ENCODE measurements at places on chromosomes 12 and 14.

DNA sequence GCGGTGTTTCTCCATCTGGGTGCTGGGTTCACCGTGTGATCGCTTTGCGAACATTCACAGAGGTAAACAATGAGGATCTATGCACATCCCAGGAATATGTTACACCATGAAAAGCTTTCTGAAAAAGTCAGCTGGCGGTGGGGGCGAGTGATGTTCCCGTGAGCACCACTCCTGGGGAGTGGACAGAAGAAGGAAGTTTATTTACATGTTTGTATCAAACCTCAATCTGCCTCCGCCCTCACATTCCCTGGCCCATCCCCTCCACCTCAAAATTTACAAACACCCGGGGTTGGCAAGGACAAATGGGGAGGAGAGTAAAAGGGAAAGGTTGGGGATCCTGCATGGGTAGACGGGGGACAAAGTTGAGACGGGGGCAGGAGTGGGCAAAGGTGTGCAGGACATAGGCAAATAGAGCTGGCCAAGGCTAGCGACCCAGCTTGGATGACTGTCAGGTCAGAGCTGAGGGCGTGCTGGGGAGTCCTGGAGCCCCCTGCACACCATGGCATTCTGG, 6.9 kb downstream of the TNFRSF1A start:
- DNase-seq, result no peak

DNA sequence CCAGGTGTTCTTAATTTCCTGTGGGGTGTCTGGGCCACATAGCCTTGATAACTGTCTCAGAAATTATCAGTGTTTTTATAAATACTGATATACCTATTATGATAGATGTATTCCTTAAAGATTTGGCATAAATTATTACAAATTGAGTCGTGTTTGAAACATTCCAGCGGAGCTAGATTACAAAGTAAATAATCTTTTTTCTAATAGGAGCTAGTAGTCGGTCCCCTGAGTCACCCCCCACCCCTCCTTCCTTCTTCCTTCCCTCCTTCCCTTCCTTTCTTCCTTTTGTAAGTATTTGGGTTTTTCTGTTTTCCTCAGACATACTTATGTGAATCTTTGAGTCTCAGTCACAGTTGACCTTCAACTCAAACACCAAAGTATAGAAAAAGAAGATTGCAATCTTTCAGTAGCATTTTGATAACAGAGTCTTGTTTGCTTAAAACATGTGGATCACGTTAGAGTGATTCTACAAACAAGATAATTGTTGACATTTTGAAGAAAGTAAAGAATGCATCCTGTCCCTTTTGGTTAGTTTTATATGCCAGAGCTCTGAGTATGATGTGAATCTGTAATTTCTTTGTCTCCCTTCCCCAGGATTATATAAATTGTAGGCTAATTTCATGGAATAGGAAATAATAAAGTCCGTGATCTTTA, 264.0 kb downstream of the FUT8 start:
- no peak for DNase-seq

GRCh38 chr14:87014856-87015255, 978.1 kb downstream of the GALC start:
- no peak for DNase-seq

DNA sequence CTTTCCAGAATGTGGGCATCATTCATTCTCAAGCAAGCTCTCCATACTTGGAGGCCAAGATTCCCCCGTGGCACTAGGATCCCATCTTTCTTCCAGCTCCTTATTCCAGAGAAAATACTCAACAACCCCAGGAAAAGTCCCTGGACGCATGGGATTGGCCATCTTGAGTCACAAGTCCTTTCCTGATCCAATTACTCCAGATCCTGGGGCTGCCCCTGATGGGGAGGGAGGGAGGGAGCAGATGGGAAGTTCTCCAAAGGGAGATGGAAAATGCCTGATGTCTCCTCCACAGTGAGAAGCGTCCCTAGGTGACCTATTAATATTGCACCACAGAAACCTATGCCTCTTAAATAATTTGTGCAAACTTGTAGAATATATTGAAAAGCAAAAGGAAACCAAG, 12.4 kb upstream of the KCNK13 start:
- DNase-seq, result no peak

GRCh38 chr12:54611715-54612149, 23.0 kb downstream of the LACRT start:
- DNase-seq, result no peak

DNA sequence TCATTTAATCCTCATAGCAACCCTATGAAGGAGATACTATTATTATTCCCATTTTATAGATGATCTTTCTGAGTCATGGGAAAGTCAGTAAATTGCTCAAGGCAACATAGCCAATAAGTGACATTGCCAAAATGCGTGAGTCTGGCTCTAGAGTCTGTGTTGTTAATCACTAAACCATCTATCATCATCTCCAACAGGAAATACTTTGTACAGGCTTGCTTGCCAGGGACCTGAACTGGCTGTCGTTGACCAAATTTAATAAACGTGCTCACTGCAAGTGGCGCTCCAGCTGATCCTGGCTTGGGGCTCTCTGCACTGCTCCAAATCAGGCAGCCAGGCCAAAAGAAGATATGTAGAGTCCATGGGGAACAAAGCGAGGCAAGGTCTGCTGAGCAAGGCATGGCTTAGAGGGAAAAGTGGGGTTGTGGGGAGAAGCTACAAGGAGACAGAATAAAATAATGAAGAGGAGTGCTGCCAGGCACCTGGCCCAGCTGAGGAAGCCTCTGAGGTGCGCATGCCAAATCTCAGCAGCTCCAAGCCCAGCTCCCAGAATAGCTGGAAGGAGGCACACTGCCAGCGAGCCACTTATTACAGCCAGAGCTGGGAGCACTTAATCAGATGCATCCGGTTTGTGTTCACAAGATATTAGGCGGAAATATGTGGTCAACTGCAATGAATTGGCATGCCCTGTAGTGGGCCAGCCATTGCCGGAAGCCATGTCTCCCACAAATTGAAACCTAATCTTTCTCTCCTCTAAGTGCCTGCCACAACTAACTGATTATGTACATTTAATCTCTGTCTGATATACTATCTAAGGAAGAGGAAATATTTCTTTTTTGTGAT, 43.3 kb upstream of the PTPRO start:
- DNase-seq, result peak; percentile 93

DNA sequence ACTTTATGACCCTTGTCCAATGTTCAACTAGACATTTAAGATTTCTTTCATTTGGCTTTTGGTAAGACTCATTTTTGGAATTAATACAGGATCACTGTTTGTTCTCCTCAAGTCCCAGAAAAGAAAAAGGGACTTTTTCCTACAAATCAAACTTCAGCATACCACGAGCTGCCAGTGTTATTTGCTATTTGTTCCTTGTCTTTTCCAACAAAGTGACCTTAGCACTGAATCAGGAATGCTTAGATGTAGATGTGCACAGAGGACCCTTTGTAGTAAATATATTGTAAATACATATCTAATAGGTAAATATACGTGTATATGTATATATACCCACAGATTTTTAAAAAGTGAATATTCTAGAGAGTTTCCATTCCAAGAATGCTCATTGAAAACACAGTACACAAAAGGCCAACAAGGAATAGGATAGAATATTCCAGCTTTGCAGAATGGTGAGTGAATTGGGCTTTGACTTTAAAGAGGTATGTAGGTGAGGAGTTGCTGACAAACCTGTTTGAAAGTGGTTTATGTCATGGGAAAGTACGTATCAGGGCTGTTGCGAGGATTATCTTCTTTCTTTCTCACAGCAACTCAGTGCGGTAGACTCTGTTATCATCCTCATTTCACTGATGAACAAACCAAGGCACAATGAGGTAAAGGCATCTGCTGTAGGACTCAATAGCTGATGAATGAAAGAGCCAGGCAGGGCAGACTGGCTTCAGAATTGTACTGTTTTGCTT, 65.0 kb downstream of the HMGA2 start:
- no peak for DNase-seq

DNA sequence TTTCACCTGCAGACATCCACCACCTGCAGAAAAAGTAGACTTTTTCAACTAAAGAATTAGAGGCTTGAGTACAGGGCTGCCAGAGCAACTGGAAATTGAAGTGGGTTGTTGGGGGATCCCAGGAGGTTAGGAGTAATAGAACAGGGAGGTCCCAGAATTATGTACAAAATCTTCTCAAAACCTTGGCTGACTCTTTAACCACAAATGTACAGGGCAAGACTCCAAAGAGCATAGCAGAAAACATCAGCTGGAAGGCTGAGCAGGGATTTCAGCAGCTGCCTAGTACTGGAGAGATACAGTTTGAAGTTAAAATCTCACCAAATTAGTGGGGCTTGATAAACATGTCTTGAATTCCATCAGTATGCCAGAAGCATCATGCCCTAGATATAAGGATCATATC, 191.6 kb downstream of the CRADD start:
- peak; percentile 93 for DNase-seq

DNA sequence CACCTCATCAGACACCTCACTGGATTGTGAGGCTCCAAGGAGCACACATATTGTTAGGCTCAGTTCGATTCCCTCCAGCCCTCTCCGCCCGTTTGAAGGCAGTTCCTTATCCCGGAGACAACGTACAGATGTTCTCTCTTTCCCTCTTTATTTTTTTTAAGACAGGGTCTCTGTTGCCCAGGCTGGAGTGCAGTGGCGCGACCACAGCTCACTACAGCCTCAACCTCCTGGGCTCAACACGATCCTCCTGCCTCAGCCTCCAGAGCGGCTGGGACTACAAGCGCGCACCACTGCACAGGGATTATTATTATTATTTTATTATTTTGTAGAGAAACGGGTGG, 718 bp upstream of the TROAP start:
- no peak for DNase-seq

DNA sequence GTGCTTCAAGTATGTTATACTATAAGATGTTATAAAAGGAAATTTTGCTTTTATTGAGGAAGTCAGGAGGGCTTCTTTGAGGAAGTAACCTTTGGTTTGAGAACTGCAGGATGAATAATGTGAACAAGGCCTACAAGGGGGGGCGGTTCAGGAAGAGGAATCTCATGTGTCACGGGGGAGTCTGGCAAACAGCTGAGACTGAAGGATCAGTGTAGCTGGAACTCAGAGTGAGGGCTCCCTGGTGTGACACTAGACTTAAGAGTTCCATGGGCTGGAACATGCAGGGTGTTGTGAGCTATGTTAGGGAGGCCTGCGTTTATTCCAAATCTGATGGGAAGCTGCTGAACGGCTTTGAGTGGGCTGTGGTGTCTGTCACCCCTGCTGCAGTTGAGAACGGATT, 62.3 kb downstream of the UNC79 start:
- DNase-seq, result no peak

GRCh38 chr14:45868863-45869262, 615.9 kb upstream of the MIS18BP1 start:
- DNase-seq, result no peak

DNA sequence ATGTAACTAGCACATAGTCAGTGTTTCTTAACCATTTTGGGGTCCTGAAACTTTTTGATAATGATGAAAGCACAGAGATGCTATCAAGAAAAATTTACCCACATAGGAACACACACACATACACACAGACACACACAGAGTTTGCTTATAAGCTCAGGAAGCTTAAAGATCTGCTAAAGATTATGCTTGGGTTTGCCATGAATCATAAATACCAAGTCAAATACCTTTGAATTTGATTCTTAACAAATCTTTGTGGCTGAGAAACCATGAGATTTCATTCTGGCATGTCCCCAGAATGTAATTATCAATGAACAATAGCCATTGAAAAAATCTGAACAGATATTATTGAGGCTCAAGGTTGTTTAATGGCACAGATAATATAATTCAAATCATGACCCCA, 89.2 kb downstream of the NTS start:
- DNase-seq, result no peak

- no peak for DNase-seq
Observed at GRCh38 chr12:123958876-123959275, 13.8 kb downstream of the CCDC92 start.

GRCh38 chr12:10169104-10169503, 2.8 kb downstream of the OLR1 start:
- no peak for DNase-seq

DNA sequence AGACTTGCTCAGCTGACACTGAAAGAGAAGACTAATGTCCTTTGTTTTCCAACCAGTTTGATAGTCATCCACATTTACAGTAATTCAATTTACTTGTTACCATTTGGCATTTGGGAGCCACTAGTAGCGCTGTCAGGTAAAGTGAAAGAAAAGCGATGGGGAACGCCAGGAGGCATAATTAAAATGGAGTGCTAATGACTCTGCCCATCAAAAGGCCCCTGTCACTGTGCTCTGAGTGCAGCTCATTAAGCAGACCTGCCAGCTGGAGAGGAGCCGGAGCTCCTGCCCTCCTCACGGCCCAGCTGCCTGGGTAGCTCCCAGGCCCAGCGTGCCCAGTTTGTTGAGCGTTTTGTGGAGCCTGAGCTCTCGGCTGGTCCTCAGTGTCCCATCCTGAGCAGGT, 463.6 kb upstream of the CCDC196 start:
- DNase-seq, result no peak

GRCh38 chr14:97377550-97377949, 580.4 kb downstream of the VRK1 start:
- no peak for DNase-seq

DNA sequence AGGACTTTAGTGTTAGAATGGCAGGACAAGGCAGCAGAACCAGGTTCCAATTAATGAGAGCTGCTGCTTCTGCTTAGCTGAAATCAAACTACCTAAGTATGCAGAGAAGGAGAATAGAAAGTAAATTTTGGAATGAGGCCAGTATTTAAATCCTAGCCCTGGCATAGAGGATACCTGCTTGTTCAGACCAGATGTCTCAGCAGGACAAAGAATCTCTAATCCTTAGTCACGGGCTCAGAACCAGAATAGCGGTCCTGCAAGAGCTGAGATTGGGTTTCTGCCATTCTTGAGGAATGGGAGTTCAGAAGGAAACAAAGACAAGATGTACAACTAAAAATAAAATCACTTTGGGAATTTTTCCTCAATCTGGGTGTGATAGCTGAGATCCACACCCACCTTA, 550.8 kb upstream of the TMEM132C start:
- no peak for DNase-seq

GRCh38 chr12:129073157-129073915, 220.1 kb downstream of the GLT1D1 start:
- no peak for DNase-seq

DNA sequence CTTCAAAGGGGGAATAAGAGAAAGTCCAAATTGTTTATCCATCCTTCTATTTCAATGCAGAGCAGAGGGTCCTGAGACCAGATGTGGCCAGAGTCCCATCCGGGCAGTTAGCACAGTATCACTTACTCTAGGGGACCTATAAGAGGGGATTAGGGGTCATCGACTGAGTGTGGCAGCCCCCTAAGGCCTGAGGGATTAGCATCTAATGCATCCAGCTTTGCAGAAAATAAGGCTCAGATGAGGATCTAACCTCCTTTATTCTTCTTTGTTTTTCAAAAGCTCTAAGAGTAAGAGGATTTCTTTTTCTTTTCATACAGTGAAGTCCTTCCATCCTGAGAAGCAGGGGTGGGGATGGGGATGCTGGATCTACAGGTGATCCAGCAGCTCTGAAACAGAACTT, 43.5 kb downstream of the NEUROD4 start:
- no peak for DNase-seq

DNA sequence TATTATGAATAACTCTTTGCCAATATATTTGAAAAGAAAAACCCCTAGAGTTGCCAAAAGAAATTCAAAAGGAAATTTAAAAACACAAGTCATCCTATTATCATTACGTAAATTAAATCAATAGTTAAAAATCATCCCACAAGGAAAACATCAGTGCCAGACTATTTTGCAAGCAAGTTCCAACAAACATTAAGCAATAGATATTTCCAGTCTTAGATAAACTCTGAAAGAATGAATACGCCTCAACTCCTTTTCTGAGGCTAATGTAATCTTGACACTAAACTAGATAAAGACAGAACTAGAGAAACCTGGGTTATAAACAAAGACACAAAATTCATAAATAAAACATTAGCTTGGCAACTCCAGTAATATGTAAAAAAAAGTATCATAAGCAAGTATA, 245.9 kb downstream of the FOXN3 start:
- peak; percentile 71 for DNase-seq

All from cardiac fibroblast (primary cell).